Activated CD4-positive, alpha-beta T cell treated with anti-CD3 and anti-CD28 coated beads for 1 hour (primary cell): ENCODE measurements at places on chromosomes 16 and 17.

GRCh38 chr17:27797390-27798091 is 2.8 kb downstream of the NOS2 start:
- no peak for DNase-seq

GRCh38 chr17:60598001-60598736 is 1.8 kb upstream of the PPM1D start:
- DNase-seq, result no peak

DNA sequence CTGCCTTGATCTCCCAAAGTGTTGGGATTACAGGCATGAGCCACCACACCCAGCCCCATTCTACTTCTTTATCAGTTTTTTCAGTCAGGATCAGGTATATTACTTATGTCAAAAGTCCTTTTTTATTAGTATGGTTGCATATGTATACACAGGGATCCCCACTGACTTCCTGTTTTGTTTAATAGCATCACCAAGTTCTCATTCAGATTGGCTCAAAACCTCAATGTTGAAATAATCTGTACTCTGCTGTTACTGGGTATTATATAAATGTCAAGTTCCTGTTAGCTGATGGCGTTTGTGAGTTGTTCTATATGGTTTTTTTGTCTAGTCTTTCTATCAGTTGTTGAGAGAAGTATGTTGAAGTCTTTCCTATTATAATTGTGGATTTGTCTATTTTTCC is 168.5 kb downstream of the BCAS3 start:
- no peak for DNase-seq

- no peak for DNase-seq
These were observed 12.5 kb downstream of the DCAKD start for GRCh38 chr17:45038728-45039634.

DNA sequence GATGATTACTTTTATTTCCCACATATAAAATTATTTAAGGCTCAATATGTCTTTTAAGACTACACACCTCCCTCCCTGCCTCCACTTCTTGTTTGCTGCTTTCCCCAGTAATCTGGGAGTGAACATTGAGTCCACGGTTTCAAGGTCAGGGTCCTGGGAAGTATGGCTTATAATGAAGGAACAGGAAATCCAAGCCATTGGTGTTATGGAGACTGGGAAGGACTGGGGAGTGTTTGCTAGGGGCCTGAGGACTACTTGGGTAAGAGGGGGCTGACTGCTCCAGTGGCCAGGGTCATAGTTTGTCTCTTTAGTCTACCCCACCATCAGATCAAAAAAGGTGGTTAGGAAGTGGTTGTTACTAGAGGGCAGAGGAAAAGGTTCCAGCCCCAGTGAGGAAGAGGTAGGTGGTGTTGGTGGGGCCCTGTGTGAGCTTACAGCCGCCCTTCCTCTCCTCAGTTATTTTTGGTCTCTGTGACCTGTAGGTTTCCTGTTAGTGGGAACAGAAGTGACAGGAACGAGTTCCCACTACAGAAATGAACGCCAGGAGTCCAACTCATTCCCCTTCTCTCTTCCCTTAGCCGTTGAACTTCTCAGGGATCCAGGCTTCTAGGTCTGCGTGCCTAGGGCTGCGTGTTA is 742 bp upstream of the SLC16A13 start:
- no peak for DNase-seq
